ENCODE measurements at places on chromosomes 7 and 10.
A peak's percentile ranks its signal among the peaks of the same experiment; 100 is the strongest.

DNA sequence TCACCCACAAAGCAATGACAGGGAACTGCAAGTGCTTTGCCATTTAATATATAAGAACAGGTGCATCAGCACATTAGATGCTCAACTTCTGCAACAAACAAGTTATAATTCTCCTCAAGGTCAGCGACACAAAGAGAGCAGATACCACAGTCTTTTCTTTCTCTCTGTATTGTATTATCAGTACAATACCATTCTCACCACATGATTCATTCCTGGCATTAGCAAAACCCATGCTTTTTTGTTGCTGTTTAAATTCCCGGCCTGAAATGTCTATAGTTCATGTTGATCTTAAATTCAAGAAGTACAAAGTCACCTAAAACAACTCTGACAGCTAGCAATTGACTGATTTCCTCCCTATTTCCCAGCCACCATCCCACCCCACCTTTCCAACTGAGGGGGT, 111.8 kb upstream of the FEZF1 start:
- no peak for DNase-seq

DNA sequence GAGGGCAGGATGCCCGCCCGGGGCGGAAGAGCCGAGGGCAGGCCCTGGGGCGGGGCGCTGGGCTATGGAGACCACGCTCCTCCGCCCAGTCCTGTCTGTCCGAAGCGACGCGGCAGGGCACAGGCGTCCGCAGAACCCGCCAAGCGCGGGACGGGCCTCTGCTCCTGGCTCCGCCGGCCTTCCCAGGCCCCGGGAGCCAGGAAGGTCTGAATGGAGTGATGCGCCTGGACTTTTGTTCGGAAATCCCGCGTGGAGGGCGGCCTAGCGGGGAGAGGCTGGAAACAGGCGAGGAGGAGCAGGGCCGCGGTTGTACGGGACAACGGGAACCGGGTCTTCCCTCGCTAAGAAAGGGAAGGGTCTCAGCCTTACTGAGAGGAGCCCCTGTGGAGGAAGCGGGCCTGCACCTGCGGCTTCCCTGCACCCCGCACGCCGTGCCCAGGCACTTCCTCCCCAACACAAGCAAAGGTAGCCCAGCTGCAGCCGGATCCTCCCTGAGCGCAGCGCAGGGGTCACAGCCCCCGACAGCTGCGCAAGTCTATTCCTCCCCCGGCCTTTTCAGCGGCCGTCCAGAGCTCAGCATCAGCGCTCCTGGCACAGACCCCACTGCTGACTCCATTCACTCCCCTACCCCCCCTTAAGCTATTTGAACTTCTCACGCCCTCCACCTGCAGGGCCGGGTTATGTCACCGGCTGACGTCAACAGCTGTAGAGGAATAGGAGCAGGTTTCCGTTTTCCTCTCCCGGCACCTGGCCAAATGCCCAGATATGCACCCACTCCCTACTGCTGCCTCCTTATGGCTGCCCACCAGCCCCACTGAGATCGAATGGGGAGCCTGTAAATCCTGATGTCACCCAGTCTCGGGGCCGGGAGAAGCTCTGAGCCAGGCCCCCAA, 143.2 kb upstream of the RET start:
- DNase-seq = no peak

DNA sequence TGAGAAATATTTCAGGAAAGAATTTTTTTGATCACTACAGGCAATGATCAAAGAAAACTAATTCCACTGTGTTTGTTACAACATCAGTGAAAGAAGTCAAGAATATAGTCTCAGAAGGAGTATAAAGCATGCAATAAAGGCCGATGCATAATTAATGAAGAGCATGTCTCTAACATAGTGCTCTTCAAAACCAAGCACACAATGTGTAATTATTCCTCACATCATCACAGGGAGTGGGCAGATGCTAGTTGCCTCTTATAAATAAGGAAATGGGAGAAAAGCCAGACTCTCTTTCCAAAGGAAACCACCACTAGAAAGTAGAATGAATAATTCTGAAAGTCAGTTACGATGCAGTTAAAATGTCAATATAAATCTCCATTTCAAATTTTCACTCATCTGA, 220.1 kb downstream of the TEX36 start:
- no peak for DNase-seq

DNA sequence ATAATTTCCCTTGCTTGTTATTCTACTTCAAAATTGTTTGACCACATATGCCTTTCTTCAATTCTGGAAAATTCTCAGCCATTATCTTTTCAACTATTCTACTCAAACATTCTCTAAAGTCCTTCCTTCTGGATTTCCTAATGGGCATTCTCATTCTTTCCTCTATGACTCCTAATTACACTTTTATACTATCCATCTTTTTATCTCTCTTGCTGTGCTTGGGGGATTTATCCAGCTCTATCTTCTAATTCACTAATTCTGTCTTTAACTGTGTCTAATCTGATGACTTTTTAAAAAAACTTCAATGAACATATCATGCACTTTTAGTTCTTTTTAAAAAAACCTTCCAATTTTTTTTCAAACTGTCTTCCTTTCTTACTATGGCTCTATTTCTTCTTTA, 38.4 kb downstream of the C10orf143 start:
- no peak for DNase-seq

DNA sequence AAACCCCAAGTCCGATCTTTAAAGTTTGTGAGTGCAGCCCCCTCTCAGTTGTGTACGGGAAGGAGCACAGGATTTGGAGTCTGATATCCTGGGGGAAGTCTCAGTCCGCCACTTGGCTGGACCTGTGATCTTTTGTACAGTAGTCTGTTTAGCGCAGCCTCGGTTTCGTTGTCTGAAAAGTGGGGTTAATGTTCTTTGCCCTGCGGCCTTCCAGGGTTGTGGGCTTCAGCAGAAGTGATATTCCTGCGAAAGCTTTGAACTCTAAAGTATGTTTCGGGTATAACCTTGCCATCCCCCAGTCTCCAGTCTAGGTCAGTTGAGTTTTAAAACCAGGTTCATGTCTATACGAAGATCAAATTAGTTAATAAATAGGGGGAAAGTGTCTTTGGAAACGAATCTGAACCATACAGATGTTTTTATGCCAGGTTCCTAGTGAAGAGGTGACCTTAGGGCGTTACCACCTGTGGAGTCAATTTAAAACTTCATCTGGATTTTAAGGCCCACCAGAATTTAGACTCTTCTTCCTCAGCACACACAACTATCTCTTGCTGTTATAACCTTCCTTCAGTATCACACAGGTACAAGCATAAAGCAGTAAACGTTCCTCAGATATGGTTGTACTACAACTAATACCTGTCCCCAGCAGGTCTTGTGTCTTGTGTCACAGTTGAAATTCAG, 904 bp downstream of the R3HCC1L start:
- no peak for DNase-seq

DNA sequence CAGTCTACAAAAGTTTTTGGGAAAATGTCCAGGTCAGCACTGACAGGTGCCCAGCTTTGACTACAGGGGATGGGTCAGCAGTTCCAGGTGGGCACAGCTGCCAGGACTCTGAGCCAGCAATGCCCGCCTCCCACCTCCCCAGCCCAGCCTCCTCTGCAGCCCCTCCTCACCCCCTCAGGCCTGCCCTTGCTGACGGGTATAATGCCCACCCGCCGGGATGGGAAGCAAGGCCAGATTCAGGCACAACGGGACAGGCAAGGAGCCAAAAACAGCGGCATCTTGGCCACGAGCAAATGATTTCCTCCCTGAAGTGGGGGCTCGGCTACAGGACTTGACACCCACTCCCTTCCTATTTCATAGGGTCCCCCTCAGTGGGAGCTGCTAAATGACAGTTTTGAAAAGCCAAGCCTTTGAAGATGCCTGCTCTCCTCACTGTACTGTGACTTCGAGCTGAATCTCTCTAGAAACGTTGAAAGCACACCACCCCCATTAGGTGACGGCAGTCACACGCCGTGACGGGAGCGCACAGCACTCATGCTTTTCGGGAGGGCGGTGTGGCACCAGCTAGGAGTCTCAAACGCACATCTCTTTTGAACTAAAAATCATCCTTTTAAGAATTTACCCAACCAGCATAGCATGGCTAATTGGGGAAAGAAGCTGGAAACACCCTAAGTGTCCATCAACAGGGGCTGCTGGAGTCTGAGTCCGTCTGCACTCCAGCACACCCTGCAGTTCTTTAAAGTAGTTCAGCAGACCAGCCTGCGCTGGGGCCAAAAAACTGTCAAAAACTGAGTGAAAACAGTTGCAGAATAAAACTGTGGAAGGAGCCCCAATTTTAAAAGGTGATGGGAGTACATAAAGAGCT, 29.6 kb downstream of the MAD1L1 start:
- DNase-seq = no peak

DNA sequence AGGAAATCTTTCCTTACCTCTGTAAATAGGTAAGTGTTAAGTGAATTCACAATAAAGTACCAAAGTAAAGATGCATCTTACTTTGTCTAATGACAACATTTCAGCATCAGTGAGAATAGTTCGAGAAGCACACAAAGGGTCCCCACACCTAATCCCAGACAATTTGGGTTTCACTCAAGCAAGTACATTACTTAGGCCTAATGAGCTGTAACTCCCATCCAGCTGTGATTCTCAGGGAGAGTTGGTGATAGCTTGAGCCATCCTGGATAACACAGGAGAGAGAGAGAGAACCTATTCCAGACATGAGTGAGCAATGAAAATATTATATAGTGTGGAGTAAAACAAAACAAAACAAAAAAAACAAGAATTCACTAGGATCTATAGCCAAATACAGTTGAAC, 149.1 kb upstream of the NRG3 start:
- DNase-seq = no peak

DNA sequence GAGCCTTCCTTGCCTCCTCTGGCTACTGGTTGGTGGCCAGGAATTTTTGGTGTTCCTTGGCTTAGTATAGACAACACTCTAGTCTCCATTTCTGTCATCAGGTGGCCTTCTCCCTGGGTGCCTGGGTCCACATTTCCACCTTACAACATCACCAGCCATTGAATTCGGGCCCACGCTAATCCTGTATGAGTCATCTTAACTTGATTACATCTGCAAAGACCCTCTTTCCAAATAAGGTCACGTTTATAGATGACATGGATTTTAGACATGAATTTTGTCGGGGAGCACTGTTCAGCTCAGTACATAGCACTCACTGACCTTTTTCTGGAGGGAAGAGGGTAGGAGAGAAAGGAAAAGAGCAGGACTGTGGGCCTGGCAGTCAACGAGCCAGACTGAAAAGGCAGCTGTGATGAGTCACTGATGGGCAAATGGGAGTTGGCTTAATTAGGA, 39.4 kb downstream of the MMRN2 start:
- DNase-seq = no peak

DNA sequence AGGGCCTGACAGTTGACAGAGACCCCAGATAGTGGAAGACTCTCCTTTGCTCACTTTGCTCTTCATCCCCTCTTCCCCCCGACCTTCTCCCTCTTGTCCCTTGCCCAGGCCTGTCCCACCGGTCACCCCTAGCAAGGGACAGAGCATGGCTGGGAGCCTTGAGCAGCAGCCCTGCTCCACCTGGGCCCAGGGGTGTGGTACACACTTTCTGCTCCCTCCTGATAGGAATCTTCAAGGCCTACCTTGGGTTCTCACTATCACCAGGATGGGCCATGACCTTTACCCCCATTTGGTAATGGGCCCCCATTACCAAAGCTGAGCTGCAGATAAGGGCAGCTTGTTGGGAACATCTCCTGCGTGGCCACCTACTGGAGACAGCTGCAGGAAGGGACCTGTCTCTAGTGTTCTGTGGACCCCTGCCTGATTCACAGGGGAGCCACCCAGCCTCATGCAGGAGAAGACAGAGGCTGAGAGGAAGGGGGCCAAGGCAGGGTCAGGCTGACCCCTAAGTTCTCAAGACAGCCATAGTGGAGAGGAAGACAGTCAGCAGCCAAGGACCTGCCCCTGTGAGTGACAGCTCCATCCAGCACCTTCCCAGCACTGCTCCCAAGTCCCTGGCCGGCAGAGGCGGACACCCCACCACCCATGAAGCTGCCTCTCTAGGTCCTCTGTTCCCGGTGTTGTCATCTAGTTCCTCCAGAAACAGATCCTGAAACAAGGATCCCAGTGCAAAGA, 913 bp upstream of the NPC1L1 start:
- no peak for DNase-seq

GRCh38 chr7:91941450-91941849, 788 bp downstream of the AKAP9 start:
- DNase-seq = no peak

DNA sequence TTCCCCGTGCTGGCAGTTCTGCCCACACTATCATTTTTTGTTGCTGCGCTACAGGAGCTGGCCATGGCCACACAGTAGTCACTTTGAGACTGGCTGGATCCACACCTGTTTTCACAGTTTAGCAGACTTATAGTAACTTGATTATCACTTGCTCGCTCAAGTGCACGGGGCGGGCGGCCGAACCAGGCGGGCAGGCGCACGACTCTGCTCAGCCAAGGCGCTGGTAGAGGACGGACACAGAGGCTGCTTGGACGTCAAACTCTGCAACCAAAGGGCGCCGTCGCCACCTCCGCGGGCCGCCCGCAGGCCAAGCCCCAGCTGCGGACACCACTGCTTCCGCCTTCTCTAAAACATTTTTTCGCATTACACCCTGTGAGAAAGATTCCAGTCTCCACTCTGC, 38.4 kb upstream of the PHYHIPL start:
- no peak for DNase-seq

- DNase-seq = peak; percentile 16
Measured at GRCh38 chr10:97196223-97197029, 10.7 kb upstream of the SLIT1 start.

GRCh38 chr10:33248638-33249037, 85.8 kb downstream of the NRP1 start:
- no peak for DNase-seq

DNA sequence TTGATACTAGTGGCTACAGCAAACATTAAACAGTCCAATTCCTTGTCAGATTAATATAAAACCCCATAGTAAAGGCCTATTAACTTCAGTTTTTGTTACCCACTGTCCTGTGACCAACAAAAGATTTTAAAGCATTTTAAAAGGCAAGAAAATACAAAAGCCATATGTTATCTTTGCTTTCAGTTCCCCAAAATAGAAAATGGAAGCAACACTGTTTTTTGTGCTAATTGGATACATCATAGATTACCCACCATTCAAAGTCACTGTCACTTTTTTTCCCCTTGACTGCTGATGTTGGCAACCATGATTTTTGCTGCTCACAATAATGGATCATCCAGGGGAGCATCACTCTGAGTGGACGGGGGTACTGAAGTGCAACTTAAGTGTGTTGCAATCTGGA, 52.4 kb upstream of the TMEM140 start:
- DNase-seq = no peak

- no peak for DNase-seq
Measured at GRCh38 chr7:136189506-136189998, 212.4 kb upstream of the MTPN start.

GRCh38 chr7:159122276-159122675, 22.4 kb downstream of the VIPR2 start:
- DNase-seq = no peak

DNA sequence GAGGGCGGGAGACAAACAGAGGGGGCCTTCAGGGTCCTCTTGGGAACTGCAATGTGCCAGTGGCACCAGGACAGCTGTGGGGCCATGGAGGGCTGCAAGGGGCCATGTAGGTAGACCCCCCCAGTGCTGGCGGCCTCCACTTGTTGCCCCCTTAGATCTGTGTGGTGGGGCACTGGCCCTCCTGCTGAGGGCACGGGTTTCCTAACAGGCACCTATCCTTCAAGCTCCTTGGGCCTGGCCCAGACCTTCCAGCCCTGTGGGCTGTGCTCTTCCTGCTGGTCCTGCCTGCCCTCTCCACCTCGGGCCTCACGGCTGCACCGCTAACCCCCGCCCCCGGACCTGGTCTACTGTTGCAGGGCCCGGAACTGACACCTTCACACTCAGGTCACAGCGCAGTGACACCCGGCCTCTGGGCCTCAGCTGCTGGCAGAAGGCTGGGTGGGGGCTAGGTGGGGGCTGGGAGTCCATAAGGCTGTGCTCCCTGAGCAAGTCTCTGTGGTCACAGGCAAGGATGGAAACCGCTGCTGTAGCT, 12.6 kb downstream of the RASGEF1A start:
- DNase-seq = no peak

Measured in stimulated activated CD8-positive, alpha-beta memory T cell treated with anti-CD3 and anti-CD28 coated beads, Interleukin-15, amount 100 ng/mL, for 24 hours (primary cell).